Kidney epithelial cell (primary cell): ENCODE measurements at places on chromosomes 3 and 15. TPM values are rescaled to one million over a fixed set of nuclear protein-coding genes. Genes with fewer than 3 reads are reported as not detected.

The CD200 gene
- total RNA-seq: 19.2 and 19.3 TPM in 2 replicates

The TIMP4 gene
- 1.1 and 2.8 TPM in 2 replicates for total RNA-seq

The GPR176 gene
- 52.0 and 55.9 TPM in 2 replicates for total RNA-seq

The PLA1A gene
- 0.75 and 1.4 TPM in 2 replicates for total RNA-seq

The ADGRG7 gene
- total RNA-seq: not detected in 2 replicates

The LYZL4 gene
- total RNA-seq: not detected in 2 replicates

DNA sequence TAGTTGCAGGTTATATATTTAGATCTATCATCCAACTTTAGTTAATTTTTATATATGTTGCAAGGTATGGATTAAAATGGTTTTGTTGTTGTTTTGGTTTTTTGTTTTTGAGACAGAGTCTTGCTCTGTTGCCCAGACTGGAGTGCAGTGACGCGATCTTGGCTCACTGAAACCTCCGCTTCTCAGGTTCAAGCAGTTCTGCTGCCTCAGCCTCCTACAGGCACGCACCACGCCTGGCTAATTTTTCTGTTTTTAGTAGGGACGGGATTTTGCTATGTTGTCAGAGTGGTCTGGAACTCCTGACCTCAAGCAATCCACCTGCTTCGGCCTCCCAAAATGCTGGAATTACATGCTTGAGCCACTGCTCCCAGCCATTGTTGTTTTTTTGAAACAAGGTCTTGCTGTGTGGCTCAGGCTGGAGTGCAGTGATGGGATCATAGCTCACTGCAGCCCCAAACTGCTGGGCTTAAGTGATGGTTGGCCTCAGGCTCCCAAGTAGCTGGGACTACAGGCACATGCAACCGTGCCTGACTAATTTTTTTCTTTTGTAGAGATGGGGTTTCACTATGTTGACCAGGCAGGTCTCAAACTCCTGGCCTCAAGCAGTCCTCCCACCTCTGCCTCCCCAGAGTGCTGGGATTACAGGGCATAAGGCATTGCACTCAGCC lies 92.0 kb downstream of the ZNF609 start:
- no peak for DNase-seq

GRCh38 chr15:51094606-51095569 lies at the start of gene TNFAIP8L3:
Gene TNFAIP8L3 (minus strand): TSS chr15:51094906. CDS start chr15:51094595, 311 bp downstream.
- no peak for DNase-seq

GRCh38 chr15:79635897-79636561 lies 203.9 kb downstream of the MINAR1 start:
- no peak for DNase-seq

DNA sequence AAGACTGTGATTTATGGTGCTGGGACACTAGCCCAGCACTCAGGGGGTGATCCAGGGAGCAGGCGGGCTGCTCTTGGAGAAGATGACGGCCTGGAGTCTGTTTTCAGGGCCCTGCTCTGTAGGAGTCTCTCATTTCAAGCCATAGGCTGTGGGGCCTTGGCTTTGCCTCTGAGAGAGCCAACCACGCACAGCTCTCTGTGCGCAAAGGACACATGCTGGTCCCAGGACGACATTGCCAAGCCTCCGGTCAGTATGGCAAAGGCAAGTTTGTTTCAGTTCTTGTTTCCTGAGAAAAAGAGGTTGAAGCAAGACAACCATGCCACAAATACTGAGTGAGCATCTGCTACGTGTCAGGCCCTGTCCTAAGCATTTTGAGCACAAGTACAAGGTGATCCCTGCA lies 197.1 kb downstream of the EPHB1 start:
- DNase-seq: no peak

- DNase-seq: no peak
Observed at GRCh38 chr15:80003934-80004472, 33.0 kb upstream of the BCL2A1 start.

DNA sequence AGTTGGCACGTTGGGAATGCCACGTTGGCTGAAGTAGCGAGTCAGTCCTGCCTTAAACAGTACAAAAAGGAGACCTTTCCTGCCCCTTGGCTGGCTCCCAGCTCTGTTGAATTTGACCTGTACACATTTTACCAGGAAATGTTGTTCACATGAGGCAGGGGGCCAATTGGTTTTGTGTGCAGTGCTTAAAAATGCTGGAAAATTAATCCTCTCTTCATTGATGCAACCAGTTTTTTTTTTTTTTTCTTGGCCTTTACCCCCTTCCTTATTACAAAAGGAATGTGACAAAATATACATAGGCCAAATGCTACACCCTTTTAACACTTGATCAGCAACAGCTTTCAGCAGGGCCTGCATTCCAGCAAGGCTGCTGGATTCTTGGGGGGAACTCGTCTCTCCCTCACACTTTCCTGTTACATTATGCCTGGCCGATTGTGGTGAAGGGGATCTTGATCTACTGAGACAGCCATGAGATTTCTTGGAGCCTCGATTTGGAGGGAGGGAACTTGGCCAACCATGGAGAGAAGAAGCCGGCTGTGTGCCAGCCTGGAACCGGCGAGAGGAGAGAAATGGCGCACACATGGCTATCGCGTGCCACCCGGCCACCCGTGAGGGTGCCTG lies 93.1 kb downstream of the DNASE1L3 start:
- no peak for DNase-seq

DNA sequence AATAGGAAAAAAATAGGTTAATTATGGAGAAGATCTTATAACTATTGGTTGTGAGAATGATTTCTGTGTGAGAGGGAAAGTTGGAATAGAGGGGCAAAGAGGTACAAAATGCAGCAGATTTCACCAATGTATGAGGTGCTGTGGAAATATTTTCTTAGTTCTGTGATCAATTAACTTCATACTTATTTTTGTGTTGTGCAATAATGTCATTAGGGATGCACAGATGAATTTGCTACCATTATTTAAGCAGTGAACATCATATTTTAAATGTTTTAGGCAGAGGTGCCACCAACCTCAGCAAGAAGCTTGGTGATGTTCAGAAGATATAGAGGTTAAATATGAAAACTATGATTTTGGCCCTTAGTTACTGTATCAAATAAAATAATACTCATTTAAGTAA lies 21.6 kb downstream of the MBNL1 start:
- no peak for DNase-seq

DNA sequence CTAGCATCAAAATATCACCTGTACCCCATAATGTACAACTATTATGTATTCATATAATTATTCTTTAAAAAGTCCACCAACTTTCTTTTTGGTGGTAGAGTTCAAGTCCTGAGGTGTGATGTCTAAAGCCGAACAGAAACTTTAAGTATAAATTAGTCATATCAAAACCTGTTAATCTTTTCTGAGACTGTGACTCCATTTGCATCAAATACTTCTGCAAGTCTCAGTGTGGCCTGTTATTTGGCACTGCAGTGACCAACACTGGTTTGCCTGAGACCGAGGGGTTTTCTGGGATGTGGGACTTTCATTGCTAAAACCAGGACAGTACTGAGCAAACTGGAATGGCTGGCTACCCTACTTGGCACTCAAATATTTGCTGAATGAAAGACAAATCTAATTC lies 7.3 kb downstream of the NGLY1 start:
- DNase-seq: no peak

DNA sequence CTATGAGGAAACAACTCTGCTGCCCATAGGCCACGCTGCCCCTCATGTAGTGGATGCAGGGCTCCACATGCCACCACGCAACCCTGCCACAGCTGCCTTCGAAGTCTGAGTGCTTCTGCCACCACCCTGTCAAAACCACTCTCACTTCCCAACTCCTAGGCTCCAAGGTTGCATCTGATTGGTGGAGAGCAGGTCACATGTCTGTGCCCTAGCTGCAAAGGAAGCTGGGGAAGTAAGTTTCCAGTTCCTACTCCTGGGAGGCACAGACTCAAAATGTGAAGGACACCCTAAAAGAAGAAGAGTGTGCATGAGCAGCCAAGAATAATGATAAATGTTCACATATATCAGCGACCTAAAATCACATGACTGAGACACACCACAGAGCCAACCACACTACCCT lies 31.9 kb upstream of the TICRR start:
- no peak for DNase-seq

GRCh38 chr3:98900265-98901118 lies 1.0 kb downstream of the DCBLD2 start:
- DNase-seq: no peak

- no peak for DNase-seq
Observed at GRCh38 chr15:42772144-42772543, 35.2 kb upstream of the CDAN1 start.

DNA sequence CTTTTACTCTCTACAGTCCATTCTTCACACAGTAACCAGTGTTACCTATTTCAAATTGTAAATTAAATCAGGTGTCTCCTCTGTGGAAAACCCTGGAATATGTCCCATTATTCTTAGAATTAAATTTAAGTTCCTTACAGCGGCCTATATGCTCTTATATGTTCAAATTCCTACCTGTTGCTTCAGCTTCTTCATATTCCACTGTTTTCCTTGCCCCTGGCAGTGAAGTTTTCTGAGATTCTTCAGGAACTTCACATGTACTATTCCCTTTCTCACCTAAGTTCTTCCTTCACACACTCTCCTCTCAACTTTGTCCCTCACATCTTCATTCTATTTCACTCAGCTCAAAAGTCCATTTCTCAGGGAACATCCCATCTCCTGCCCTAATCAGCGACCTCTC lies 68.8 kb downstream of the IL1RAP start:
- DNase-seq: no peak

- no peak for DNase-seq
Observed at GRCh38 chr15:94061041-94061440, 170.3 kb upstream of the MCTP2 start.

GRCh38 chr3:16388850-16389441 lies 123.9 kb downstream of the OXNAD1 start:
- DNase-seq: no peak

GRCh38 chr15:73924171-73924921 lies 1.9 kb upstream of the LOXL1 start:
- DNase-seq: no peak

DNA sequence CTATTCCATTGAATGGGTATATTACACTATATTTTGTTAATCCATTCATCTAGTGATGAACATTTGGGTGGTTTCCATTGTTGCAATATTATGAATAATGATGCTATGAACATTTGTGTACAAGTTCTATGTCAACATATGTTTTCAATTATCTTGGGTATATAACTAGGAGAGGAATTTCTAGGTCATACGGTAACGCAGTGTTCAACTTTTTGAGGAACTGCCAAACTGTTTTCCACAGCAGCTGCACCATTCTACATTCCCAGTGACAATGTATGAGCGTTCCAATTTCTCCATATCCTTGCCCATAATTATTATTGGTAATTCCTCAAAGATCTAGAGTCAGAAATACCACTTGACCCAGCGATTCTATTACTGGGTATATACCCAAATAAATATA lies 24.1 kb upstream of the RORA start:
- no peak for DNase-seq

DNA sequence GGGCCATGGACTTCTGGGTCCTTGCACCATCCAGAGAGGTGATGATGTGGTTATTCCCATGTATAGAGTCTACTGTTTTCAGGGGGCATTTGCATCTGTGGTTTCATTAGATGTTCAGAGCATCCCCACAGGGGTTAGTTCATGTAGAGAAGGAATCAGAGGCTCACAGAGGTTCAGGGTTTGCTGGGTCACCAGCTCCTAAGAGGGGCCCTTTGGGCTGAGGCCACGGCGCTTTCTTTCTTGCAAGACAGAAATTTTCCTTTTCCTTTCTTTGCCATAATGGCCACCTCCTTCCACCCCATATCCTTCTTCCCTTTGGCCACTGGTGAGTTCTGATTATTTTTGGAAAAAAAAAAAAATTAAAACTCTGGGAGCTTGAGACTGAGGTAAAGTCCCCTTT lies 62.3 kb downstream of the APBA2 start:
- DNase-seq: no peak

- no peak for DNase-seq
Observed at GRCh38 chr3:15952543-15953175, 154.9 kb upstream of the ANKRD28 start.

DNA sequence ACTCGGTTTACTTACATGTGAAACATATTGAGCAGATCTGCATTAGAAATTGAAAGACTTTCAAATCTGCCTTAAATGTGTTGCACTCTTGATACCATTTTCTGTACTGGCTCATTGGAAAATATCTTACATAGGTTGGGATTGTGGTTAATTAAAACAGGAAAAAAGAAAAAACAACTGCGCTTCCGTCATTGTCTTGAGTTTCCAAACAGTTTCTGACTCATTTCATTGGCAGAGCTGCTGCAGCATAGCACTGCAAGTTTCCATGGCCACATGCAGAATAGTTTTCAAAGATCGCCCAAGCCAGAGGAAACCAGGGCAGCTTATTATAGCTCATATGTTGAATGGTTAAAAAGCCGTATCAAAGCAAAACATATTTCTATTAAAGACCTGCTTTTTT lies 446.6 kb upstream of the BCHE start:
- DNase-seq: peak; percentile 50

DNA sequence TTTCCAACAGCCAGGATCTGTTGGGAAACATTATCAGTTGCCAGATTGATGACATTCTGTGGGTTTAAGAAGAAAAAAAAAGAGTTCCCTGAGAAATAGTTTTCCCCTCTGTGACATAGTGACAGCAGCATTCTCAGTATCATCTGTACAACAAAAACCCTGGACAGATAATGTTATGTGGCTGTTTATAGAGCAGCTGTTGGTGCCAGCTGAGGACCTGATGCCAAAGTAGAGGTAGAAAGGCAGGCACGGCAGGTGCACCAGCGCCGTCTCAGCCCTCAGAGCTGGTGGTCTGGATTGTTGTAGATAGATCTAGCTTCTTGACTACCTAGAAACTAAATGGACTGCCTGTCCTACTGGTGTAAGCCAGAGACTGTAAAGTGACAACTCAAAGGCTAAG lies 56.2 kb upstream of the FILIP1L start:
- DNase-seq: no peak

GRCh38 chr15:23877502-23878412 lies 190.7 kb upstream of the NDN start:
- DNase-seq: no peak

DNA sequence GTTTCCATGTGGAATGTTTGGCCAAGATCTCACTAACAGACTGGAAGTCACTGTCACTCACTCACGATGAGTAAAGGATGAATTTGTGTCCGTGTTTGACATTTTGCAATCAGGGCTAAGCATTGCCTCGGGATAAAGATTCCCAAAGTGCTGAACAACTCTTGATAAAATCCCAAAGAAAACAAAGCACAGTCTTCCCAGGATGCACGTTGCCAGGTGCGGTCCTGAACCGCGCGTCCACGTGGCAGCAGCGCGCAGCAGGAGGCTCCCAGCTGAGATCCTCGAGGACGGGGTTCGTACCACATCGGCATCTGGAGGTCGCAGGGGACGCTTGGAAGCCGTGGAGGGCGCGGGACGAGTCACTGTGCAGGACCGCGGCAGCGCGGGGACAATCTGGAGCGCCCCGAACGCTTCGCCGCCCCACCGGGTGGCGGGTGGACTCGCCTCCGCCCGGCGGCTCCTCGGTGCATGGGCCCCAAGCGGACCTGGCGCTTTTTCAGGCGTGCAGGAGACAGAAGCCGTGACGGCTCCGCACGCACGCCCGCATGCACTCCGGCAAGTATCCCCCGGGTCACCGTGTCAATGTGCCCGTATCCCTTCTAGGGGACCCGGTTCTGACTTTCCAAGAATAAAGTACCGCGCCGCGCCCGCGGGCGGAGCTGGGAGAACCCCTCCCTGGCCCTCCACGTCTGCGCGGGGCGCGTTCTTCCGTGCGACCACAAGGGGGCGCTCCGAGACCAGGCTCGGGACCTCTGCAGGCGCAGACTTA lies 17.7 kb downstream of the CPN2 start:
- DNase-seq: no peak

- DNase-seq: no peak
Observed at GRCh38 chr3:15973940-15974339, 176.2 kb upstream of the ANKRD28 start.
